Small intestine (tissue), 16 donors: ENCODE measurements at places on chromosomes 11 and 22.

DNA sequence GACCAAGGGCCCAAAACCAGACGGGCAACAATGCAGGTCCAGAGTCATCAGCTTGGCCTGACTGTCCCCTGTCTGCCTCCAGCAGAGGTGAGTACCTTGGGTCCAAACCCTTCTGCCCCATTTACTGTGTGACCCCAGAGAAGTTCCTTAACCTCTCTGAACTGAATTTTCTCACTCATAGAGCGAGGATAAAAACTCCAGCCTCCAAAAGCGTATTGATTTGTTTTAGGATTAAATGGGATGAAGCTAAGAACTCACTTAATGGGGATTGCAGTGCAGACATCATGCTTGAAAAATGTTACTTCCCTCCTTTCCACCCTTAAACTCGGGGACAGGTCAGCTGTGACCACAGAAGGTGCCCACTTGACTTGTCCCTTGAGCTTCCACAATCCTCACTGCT is 22.6 kb downstream of the IGLL1 start:
- no peak for DNase-seq

GRCh38 chr22:19700790-19701419 is 13.4 kb upstream of the SEPTIN5 start:
- DNase-seq = no peak

DNA sequence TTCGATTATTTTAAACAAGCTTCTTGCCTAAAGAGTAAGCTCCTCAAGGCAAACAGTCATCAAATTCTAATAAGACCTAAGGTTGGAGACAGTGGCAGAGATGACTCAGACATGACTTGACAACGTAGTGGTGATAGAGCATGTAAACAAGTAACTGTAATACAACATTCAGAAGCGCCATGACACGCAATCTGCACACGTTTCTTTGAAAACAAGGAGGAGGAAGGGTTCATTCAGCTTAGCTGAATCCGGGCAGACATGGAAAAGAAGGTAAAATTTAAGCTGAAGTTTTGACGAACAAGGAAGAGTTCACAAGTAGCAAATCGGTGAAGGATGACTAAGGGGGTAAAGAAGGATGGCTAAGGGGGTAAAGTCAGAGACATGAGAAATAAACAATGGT is 152.4 kb upstream of the ZC3H12C start:
- no peak for DNase-seq

- no peak for DNase-seq
Observed at GRCh38 chr11:35084817-35085440, 54.0 kb upstream of the CD44 start.

- DNase-seq = peak; percentile 56
Observed at GRCh38 chr11:12066799-12067508, 43.4 kb upstream of the MICAL2 start.

GRCh38 chr11:83112886-83113285 is 41.2 kb upstream of the RAB30 start:
- no peak for DNase-seq

DNA sequence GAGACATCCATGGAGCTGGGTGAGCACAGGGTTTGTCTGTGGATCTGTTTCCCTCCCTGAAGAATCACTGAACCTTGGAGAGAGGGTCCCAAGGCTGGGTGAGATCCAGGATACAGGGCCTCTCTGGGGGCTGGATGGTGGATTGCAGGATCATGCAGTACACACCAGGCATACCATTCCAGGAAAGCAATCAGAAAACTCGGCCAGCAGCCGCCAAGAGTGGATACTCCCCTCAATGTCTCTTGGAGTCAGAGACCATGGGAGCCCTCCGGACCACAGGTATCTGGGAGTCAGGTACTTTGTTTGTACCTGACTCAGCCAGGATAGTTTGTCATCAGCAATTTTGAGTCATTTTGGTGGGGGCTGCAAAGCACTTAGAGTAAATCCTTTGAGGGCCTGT is 14.6 kb upstream of the SYT13 start:
- DNase-seq = no peak

DNA sequence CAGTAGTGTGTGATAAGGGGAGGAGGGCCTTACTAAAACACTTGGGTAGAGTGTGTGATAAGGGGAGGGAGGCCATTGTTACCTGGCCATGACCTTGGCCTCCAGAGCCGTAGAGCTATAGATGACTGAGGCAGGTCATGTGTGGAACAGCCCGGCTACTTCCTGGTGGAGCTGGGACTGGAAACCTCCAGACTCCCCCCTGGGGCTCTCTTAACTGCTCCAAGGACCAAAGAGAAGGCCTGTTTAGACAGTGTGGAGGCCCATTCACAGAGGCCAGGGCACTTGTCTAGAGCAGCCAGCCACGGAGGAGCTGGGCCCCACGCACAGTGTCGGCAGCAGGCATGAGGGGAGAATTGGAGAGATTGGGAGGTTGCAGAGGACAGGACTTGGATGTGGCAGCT is 12.5 kb upstream of the MICALL1 start:
- DNase-seq = peak; percentile 29

GRCh38 chr11:107271425-107271824 is 186.2 kb downstream of the CWF19L2 start:
- DNase-seq = peak; percentile 19

DNA sequence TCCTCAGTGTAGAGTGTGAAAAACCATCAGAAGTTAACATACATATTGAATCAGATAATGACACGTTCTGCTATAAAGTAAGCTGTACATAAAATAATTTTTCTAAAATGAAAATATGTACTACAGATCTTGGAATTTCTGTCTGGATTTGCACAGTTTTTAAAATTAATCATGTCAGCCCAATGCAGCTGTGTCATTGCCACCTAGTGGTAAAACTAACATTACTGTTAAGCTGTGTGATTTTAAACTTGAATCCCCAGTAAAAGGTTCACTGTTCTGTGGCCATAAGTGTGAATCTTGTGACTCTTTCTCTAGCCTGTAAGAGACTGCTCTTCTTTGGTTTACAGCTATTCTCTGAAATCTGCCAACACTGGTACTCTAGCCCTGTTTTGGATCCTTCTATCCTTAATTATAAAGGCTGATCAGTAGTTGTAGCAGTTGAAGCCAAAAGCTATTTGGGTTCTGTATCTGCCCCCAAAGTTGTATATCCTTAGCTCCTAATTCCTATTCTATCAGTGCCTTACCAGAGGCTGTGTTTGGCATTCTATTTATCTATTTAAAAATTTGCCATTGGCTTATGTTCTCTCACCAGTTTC is 4.0 kb downstream of the JRKL start:
- DNase-seq = peak; percentile 41

DNA sequence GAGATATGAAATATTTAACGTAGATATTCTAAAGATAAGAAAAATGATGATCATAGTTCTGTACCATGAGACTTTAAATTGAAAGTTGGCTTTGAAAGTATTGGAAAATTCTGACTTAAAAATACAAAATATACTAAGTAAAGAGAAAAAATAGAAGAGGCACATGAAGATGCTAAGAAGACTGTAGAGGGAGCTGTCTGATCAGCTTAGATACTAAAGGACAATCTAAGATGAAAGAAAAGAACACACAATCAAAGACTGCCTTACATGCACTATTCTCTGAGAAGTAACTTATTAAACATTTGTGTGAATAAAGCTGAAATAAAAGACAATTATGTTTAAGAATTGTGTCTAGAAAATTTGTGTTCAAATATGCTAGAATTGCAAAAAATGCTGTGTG is 55.1 kb downstream of the RBMXL2 start:
- no peak for DNase-seq

GRCh38 chr22:31271026-31271425 is 21.3 kb downstream of the PIK3IP1 start:
- no peak for DNase-seq

GRCh38 chr11:1915795-1916131 is 3.7 kb upstream of the TNNT3 start:
- no peak for DNase-seq

GRCh38 chr22:33865248-33865647 is 55.0 kb downstream of the LARGE1 start:
- no peak for DNase-seq

- no peak for DNase-seq
Observed at GRCh38 chr22:47817380-47817779, 1054.9 kb downstream of the TBC1D22A start.

- no peak for DNase-seq
Observed at GRCh38 chr11:73087730-73088129, 54.4 kb downstream of the FCHSD2 start.

DNA sequence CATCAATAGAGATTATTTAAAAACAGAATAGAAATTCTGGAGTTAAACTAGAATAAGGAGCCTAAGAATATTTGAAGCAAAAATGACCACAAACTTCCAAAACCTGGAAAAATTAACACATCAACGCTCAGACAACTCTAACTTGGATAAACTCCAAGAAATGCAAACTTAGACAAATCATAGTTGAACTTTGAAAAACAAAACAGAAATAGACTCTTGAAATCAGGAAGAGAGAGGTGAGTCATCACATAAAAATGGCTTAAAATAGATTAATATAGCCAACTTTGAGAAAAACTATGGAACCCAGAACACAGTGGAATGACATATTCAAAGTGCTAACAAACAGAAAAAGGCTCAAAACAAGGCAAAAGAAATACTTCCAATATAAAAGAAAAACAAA is 974.2 kb downstream of the JRKL start:
- no peak for DNase-seq

- peak; percentile 22 for DNase-seq
Observed at GRCh38 chr11:46160100-46160499, 38.8 kb upstream of the PHF21A start.

DNA sequence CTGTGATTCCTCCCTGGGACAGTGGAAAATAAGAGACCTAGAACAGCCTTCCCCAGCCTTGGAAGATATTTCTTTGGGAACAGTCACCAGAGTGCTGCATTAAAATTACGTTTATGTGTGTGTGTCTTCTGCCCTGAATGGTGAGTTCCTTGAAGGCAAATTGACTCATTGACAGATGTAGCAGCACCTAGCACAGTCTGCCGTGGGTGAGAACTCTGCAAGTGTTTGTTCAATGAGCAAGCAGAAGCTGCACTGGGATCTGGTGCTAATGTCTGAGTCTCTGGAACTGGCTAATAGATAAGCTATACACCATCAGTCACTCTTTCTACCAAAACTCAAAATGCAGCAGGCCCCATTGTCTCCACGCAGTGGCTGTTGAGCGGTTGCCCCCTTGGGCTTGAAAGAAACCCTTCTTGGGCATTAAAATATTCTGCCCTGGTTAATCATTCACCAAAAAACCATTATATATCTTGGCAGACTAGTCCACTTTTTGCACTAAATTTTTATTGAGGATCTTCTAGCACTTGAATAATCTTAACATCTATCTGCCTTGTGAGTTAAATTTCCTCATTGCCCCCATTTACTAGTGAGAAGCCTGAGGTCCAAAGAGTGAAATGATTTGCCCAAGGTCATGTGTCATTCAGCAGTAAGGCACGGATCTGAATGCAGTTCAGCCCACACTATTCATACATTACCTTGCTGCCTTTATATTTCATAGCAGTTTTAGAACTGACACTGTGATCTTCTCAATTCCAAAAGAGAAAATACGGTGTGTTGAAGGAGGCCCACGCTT is 87.8 kb upstream of the GALNT18 start:
- no peak for DNase-seq

GRCh38 chr11:1772270-1773130 is 8.8 kb upstream of the CTSD start:
- DNase-seq = peak; percentile 71

GRCh38 chr11:62115085-62115694 is 8.6 kb upstream of the INCENP start:
- DNase-seq = no peak

DNA sequence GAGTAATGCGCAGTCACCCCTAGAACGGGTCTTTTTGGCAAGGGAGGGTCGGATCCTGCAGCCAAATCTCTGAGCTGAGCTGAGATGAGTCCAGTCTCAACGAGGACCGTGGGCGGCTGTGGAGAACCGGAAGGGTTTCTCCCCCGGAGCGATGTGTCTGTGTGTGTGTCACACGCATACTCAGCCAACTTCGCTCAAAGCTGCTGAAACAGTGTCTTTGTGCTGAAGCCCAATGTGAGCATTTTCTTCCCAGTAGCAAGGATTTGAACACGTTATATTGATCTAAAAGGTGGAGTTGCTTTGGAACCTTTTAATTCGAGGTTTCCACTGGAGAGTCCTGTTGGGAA is 1.4 kb upstream of the CELSR1 start:
- DNase-seq = no peak

- DNase-seq = no peak
Observed at GRCh38 chr11:129973809-129974208, 28.8 kb downstream of the PRDM10 start.

DNA sequence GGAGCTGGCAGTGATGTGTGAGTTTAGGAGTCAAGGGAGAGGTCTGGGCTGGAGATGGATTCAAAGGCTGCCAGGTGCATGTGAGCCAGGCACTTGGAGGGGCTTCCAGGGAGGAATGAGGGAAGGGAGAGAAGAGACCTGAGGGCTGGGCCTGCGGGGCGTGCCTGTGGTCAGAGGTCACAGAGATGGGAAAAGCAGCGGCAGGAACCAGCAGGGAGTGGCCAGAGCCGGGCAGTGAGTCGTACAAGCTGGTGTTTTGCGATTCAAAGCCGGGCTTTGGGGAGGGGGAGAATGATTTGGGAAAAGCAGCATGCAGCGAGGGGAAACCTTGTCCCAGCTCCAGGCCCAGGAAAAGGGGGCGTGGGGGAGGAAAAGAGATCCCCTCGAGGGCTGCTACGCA is 96.9 kb upstream of the RTL6 start:
- no peak for DNase-seq

DNA sequence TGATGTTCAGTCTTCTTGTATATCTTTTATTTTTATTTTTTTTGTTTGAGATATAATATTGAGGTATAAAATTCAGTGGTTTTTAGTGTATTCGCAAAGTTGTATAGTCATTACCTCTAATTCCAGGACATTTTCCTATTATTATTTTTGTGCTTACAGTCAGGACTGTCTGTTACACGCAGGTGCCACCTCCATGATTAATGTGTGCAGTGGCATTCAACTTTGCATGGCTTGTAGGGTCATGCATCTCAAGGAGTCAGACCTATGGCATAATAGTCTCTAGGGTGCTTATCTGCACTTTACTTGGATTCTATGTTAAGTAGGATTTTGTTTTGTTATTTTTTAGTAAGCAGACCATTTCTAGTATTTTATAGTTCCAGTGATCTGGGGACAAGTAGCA is 1.0 kb downstream of the CTR9 start:
- DNase-seq = peak; percentile 27

- DNase-seq = no peak
Observed at GRCh38 chr11:68047437-68048290, 8.8 kb downstream of the TCIRG1 start.

DNA sequence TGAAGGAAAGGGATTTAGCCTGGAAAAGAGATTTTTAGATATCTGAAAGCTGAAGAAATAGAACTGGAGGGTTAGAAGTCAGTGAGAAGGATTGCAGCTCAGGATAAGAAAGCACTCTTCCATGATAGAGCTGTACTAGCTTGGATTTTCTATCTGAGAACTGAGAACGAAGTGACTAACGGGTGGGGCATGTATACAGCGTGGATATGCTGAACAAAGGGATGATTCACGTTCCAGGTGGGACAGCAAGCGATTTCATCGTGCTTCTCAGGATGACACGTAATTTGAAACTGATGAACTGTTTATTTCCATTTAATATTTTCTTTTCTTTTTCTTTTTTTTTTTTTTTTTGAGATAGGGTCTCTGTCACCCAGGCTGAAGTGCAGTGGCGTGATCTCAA is 53.0 kb downstream of the GRAMD1B start:
- no peak for DNase-seq
